Activated T-cell treated with anti-CD3 and anti-CD28 coated beads, Interleukin-2, amount 50 U/mL, for 72 hours (primary cell): ENCODE measurements at places on chromosomes 4 and X.

- DNase-seq: peak; percentile 45
Observed at GRCh38 chr4:3202836-3203820, 45.8 kb upstream of the MSANTD1 start.

GRCh38 chr4:25182937-25183336 is 22.7 kb upstream of the SEPSECS start:
- no peak for DNase-seq

DNA sequence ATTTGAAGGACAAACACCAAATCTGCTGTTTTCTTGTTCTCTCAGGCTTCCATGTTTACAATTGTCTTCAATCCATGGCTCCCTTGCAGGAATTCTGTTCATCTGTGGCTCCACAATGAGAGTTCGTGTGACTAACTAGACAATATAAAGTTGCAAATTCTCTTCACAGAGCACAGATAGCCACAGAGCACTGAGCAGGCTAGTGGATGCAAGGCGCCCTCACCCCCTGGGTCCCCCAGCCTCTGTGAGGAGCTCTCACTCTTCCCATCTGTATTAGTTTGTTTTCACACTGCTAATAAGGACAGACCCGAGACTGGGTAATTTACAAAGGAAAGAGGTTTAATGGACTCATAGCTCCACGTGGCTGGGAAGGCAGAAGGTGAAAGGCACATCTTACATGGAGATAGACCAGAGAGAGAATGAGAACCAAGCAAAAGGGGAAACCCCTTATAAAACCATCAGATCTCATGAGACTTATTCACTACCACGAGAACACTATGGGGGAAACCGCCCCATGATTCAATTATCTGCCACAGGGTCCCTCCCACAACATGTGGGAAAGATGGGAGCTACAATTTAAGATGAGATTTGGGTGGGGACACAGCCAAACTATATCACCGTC is 82.5 kb upstream of the STX18 start:
- DNase-seq: no peak

- DNase-seq: no peak
Observed at GRCh38 chrX:46694549-46694948, 64.4 kb downstream of the SLC9A7 start.

DNA sequence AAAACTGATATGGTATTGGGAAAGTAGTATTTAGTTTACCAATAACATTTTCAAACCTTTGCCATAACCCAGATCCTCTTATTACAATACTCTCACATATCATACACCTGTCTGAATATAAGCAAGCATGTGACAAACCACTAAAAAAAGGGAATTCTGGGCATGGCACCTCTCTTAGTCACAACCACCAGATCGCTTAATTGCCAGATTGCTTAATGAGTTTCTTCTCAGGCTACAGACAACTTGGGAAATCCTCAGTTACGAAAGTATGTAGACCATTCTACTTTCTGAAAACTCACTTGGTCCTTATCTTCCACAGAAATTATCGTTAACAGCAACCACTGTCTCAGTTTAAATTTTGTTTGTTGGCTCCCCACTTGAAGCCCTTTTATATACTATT is 2.1 kb downstream of the NAF1 start:
- no peak for DNase-seq

- DNase-seq: no peak
Observed at GRCh38 chr4:44494810-44495701, 46.4 kb upstream of the KCTD8 start.

DNA sequence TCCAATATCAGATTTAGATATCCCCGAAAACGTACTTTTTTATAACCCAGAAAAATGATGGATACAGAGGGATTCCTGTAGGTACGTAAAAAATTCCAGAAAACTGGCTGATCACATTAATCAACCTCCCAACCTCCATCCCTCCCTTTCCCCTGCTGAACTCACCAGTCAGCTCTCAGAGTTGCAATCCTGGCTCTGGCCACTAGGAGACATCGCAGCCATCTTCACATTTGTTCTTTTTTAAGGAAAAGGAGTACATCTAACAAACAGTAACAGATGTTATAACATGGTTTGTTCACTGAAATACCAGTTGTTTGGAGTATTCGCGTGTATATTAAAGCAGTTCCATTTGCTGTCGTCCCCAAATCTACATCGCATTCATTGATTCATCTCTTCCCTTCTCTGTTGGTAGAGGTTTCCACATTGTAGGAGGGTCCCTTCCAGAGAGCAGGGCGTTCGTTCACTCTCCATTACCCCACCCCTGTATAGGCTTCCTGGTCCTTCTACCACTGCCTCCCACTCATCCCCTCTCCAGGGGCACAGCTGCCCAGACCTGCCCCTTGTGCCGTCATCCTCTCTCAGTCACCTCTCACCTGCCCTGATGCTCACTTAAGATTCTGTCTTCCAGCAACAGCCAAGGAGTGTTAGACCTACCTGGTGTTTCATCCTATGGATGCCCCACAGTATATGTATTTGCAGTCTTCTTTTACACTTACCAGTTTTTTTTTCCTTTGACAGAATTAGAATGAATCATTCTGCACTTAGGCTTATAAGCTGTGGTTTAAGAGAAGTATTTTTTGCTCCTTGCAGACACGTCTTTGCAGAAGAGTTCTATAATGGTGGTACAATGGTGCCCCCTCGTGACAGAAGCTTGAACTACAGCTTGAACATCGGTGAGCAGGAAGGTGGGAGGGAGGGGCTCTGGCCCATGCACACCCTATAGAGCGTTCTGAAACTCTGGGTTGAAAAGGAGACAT is 36.8 kb upstream of the RAB40AL start:
- DNase-seq: peak; percentile 66

DNA sequence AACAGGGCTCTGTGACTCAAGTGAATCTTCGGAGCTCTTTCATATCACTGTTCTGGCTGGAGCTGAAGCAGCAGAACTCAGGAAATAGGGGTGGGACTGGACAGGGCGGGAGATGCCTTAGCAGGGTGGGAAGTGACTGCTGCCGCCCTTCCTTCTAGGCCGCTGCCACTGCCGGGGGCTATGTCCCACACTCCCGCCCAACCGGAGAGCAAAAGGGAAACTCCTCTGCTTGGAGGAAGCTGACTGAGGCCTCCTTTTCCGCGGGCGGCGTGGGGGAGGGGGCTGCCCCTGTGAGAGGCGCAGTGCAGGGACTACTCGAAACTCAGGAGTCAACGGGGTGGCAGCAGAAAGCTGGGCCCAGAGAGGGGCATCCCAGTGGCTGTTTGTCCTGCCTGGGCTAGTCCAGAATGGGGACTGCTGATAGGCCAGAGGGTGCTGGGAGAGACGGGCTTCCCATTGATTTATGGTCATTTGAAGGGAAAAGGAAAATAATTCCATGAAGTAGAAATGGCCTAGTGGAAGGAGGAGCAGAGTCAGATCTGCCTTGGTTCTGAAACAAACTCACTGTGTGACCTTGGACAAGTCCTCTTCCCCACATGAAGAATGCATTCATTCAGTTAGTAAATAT is 36.9 kb downstream of the STARD8 start:
- DNase-seq: peak; percentile 18

GRCh38 chr4:140004549-140004895 is 149.5 kb downstream of the MAML3 start:
- DNase-seq: no peak

DNA sequence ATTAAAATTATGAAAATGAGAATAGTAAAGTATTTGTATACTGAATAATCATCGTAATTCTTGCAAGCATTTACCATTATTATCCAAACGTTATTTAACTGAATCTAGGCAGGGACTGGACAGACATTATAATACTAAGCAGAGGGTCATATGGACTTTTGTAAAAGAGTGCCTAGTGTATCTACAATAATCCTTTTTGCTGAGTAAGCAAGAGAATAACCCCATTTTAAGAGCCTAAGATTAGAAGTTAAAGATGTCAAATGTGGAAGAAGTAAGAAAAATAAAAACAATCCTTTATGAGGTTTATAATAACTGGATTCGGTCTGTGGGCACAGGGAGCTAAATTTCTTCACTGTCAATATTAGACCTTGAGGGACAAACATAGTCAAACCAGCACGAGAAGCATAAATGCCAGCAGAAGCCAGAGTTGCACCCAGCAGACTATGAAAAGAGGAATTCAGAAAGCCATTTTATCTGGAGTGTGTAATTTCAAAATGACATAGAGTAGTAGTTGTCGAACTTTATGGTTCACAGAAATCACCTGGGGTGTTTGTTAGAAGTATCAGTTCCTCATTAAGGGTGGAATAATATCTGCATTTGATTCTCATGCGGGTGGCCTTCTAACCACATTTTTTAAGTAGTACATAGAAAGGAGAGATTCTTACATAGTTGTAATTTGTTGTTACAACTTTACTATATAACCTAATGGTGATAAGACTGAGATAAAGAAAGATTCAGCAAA is 39.7 kb upstream of the DCLK2 start:
- DNase-seq: no peak

- no peak for DNase-seq
Observed at GRCh38 chrX:123860983-123861382, 1.1 kb downstream of the XIAP start.

DNA sequence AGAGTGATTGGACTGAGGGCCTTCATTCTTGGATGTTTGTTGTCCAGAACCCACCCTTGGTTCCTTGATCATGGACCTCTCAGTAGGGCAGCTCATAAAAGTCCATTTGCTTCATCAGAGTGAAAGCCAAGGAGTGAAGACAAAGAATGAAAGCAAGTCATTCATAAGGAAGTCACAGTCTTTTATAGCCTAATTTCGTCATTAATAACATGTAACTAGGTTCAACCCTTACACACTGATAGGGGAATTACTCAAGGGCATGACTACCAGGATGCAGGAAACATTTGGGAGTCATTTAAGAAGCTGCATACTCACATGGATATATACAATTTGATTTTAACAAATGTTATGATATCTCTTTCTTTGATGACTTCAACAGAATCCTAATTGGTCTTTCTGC is 95.2 kb downstream of the RPA4 start:
- no peak for DNase-seq

- DNase-seq: no peak
Observed at GRCh38 chr4:3361896-3362295, 69.1 kb downstream of the RGS12 start.

- DNase-seq: no peak
Observed at GRCh38 chr4:186875476-186875875, 151.8 kb upstream of the FAT1 start.

DNA sequence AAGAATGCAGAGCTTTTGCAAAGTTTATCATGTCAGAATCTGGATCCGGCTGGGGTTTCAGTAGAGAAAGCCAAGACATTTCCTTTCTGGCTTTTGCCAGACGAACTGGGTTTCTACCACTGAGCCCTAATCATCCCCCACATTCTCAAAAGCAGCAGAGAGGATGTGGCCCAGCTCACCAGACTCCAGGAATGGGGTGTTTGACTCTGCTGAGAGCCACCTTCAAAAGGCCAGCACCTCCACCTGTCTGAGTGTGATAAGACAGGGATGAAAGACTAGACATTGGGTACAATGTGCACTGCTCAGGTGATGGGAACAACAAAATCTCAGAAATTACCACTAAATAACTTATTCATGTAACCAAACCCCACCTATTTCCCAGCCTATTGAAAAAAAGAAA is 25.7 kb upstream of the CCKAR start:
- no peak for DNase-seq

DNA sequence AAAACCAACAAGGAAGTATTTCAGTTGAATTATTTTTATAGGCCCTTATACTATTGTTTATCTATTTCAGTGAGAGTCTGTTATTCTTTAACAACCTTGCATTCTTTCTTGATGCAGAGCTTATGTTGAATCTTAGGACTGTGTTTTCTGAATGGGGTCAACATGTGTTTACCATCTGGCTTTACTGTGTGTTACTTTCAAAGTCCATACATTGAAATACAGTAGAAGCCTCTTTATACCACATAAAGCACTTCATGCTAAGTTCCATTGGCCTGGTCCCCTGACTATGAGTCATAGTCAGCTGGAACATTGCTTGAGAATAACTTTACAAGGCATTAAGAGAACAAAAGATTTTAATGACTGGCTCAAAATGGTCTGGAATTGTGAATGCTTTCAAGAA is 152.6 kb downstream of the GASK1B start:
- no peak for DNase-seq

DNA sequence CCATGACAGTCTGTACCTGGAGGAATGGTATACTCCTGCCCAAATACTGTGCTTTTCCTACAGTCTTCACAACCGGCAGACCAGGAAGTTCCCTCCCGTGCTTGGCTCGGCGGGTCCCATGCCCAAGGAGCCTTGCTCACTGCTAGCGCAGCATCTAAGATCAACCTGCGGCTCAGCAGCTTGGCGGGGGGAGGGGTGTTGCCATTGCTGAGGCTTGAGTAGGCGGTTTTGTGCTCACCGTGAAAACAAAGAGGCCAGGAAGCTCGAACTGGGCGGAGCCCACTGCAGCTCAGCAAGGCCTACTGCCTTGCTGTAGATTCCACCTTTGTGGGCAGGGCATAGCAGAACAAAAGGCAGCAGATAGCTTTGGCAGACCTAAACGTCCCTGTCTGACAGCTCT is 152.7 kb downstream of the TEX11 start:
- peak; percentile 76 for DNase-seq

DNA sequence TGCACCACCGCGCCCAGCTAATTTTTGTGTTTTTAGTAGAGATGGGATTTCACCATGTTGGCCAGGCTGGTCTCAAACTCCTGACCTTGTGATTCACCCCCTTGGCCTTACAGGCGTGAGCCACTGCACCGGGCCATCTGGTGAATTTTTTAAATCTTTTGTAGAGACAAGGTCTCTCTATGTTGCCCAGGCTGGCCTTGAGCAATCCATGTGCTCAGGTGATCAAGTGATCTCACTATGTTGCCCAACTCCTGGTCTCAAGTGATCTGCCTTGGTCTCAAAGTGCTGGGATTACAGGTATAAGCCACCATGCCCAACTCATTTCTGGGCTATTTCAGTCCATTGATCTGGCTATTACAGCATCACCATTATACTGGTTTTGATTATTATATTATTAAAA is 22.2 kb upstream of the GALNT7 start:
- no peak for DNase-seq

- no peak for DNase-seq
Observed at GRCh38 chr4:30719454-30720020, 632 bp upstream of the PCDH7 start.

- DNase-seq: peak; percentile 23
Observed at GRCh38 chr4:177441061-177441802, 1.0 kb downstream of the AGA start.

DNA sequence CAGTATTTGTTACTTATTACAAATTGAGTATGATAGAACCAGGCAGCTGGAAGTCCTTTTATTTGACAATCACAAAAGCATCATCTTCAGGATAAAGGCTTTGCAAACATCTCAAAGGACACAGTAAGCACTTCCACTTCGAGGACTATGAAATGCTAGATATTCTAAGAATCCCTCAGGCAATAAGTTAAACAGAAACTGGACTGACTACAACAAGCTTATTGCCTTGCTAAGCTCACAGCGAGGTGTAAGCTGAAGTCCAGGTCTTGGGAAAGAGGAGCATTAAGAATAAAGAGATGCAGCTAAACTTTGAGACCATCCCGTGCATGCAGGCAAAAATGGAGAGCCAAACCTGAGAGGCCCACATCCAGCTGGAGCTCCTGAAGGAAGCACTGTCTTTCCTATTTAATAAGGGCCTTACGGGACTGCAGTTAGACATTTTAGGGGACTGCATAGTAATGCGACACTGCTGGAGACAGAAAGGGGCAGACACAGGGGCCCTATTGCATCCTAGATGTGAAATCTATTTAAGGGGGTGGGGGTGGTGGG is 38.7 kb downstream of the DCHS2 start:
- DNase-seq: no peak
